ENCODE measurements at places on chromosomes 3 and 15.

DNA sequence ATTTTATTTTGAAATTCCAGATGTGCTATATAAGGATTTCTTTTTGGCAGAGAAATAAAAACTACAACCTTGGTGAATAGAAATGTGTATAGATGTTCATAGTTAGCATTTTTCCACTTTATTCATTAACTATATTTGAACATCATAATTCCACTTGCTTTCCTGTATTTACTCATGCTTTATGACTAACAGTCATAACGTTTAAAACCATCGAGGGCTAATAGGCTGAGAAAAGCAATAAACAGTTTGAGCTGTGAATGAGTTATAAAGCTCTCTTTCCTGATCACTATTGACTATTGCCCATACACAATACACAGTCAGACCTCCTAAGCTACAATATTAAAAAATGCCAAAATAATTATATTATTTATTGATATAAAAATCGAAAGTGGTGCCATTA, 502.1 kb upstream of the RASGRP1 start:
- no peak for DNase-seq

DNA sequence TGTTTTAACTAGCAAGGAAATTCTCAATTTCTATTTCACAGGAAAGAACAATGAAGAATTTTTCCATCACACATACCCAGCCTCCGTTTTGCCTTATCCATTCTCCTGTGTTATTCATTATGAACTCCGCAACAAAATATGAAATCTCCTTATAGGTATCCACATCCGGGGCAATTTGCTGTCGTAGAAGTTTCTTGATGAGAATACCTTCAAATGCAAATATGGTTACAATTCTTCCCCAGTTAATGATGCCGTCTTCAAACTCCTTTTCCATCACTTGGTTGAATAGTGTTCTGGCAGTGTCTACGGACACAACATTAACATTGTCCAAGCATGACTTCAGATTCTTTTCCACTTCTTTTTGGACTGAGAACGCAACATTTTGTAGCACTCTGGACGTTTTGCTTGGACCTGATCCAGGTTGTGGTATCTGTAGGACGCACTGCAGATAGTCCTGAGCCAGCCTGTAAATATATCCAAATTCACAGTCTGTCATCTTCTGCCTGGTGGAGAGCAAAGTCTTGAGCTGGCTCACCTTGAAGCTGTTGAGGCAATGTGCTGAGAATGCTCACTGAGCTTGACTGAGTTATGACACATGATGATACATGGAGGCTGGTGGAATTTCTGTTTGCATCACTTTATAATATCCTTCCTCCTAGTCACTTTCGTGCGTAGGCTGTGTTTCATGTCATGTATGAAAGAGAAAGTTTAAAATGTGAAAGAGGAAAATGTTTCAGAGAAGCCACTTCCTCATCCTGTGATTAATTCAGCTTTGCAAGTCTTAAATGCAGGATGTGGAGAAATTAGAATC, at the start of gene BCL2A1:
BCL2A1 (minus strand) TSS at position 573 of the 811 bp plus-strand sequence; CDS start at position 496, 77 bp downstream.
- DNase-seq, result peak; percentile 55

DNA sequence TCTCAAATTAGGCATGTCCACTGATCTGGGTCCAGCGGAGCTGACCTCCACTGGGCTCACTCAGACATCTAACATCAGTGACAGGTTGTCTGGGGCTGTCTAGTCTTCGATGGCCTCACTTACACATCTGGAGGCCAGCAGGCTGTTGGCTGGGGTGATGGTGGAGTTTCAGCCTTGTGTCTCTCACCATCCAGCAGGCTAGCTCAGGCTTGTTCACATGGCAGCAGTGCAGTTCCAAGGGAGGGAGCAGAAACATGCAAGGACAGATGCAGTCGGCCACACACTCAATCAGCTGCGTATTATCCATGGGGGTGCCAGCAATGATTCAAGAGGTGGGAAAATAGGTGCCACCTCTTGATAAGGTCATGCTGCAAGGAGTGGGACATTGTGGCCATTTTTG, 292.5 kb downstream of the SHQ1 start:
- no peak for DNase-seq

- DNase-seq, result no peak
Measured at GRCh38 chr3:94614192-94614591, 551.3 kb downstream of the NSUN3 start.

GRCh38 chr15:94677202-94677790, 445.9 kb downstream of the MCTP2 start:
- DNase-seq, result no peak

GRCh38 chr15:92638291-92638708, 17.3 kb downstream of the FAM174B start:
- DNase-seq, result no peak

- DNase-seq, result no peak
Measured at GRCh38 chr3:23567917-23568316, 237.8 kb upstream of the UBE2E1 start.

GRCh38 chr3:171068658-171069057, 42.1 kb upstream of the SLC2A2 start:
- no peak for DNase-seq

GRCh38 chr3:20516311-20516710, 330.3 kb upstream of the SGO1 start:
- no peak for DNase-seq

GRCh38 chr3:20235796-20236195, 49.8 kb upstream of the SGO1 start:
- no peak for DNase-seq

DNA sequence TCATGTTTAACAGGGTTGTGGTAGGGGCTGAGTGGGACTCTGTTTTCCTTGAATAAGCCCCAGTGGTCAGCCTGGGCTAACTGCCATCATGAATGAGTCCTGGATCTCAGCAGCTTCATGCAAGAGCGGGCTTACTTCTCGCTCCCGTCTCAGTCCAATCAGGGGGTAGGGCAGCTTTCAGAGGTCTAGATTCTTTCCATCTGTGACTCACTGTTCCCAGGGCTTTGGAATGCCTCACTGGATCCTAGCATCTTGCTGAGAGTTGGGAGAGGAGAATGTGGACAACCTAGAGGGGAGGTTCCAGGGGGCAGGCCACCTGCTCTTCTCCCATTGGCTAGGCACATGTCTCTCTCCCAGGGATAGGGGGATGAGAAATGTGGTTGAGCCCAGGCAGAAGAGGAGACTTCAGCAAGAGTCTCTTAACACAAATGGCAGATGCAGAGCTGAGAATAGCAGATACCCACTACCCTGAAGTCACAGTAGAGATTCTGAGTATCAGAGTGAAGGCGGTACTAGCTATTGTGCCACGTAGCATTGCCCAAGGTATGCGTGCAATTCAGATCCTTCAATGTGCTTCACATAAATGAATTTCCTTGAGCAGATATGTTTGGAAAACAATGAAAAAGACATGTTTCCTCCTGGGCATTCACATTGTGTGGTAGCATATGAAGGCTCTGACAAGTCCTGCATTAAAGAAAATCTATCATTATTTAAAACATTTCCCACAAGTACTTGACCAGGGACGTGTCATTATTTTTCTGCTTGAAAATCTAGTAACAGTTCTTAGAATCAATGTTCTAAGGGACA, 257.7 kb upstream of the PROK2 start:
- DNase-seq, result no peak

DNA sequence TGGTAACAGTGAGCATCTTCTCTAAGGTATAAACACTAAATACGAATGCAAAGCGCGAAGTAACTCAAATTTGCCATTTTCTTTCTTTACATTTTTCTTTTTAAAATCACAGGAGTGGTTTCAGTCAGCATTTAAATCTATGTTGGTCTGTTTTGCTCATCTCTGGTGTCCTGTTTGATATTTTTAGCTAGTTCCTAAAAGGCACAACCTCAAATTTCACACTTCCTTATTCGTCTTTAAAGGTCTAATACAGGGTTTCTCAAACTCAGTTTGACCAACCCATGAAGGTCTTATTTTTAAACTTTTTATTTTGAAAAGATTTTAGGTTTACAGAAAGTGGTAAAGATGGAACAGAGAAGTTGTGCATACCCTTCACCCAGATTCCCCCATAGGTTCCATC, 201.1 kb downstream of the MAGI1 start:
- no peak for DNase-seq

DNA sequence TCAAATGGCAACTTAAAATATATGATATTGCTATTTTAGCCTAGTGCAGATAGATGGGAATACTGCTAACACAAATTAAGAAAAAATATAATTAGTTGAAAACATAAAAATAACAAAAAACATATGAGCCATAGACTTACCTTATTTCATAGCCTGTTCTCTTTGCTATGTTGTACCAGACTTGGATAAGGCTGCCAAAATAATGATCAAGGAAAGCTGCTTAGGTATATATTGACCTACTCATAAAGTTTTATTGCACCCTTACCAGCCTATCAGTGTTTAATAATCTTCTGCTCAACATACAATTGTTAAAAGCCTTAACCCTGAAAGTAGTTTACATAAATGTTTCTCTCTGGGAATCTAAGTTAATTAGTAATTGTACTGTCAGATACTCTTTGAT, at the start of gene SI:
SI (minus strand) TSS at position 204 of the 400 bp plus-strand sequence. CDS start 2,484 bp downstream, outside the sequence.
- DNase-seq, result no peak

GRCh38 chr3:81395739-81396513, 365.5 kb downstream of the GBE1 start:
- DNase-seq, result no peak

GRCh38 chr3:135091946-135092345, 296.9 kb downstream of the EPHB1 start:
- no peak for DNase-seq

GRCh38 chr3:20317616-20318015, 131.6 kb upstream of the SGO1 start:
- no peak for DNase-seq

DNA sequence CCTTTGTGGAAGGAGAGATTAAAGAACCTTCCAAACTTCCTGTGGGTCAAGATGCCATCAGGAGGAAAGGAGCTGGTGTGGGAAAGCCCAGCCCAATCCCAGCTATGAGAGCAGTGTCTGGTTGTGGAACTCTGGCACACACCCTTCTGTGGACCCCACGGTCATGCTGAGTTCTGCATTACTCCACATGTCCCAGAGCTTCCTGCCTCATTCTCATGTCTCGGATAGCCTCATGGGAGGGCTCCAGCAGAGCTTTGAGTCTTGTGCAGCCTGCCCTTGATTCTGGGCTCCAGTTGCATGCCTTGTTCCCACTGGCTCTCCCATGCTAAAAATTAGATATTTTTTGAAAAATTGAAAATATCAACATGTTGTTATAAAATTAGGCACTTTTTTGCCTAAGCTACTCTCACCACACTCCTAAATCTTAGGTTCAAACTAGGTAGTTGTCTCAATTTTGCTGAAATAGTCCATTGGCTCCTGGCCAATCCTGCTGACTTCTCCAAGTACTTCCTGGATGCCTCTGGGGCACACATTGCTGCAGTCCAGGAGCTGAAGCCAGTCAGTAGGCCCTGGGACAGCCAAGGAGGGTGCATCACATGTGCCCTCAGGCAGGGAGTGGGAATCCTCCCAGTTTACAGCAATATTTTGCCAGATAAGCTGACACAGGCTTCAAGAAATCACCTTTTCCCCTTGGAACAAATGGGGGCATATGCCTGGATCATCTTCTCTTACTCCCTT, 144.3 kb downstream of the EEFSEC start:
- no peak for DNase-seq

DNA sequence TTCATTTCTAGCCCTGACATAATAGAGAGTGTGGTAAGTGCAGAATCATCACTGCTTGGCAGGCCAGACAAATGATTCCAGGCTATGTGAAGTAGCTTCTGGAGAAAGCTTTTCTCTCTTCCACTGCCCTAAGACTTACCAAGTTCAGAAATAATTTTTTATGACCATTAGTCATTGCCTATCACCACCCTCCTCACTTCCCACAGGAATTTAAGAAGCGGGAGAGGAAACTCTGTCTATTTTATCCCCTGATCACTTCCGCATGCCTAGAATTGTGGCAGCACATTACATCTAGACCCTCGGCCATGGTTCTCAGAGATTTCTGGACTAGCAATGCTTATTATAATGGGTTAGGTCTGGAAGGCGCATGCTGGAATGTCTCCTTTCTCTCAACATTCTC, 397.8 kb upstream of the NR2F2 start:
- DNase-seq, result no peak

- no peak for DNase-seq
Measured at GRCh38 chr3:12141350-12141749, 17.4 kb downstream of the TIMP4 start.

DNA sequence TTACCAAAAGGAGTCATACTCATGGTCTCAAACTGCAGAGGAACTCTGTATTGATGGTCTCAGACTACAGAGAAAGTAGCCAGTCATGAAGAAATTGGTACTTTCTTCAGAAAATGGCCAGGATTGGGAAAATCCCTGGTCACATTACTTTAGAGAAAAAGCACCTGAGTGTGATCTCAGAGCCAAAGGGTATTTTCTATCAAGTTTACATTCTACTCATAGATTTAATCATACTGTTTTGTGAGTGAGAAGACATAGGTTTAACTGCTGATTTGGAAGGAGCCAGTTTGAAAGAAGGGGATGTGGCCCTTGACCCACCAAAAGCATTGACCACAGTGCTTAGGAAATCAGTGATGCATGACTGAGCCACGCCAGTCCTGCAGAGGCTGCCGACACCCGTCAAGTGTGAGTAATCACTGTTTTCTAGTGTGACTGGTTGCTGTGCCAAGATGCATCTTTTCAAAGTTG, 203.6 kb downstream of the AKAP13 start:
- no peak for DNase-seq

DNA sequence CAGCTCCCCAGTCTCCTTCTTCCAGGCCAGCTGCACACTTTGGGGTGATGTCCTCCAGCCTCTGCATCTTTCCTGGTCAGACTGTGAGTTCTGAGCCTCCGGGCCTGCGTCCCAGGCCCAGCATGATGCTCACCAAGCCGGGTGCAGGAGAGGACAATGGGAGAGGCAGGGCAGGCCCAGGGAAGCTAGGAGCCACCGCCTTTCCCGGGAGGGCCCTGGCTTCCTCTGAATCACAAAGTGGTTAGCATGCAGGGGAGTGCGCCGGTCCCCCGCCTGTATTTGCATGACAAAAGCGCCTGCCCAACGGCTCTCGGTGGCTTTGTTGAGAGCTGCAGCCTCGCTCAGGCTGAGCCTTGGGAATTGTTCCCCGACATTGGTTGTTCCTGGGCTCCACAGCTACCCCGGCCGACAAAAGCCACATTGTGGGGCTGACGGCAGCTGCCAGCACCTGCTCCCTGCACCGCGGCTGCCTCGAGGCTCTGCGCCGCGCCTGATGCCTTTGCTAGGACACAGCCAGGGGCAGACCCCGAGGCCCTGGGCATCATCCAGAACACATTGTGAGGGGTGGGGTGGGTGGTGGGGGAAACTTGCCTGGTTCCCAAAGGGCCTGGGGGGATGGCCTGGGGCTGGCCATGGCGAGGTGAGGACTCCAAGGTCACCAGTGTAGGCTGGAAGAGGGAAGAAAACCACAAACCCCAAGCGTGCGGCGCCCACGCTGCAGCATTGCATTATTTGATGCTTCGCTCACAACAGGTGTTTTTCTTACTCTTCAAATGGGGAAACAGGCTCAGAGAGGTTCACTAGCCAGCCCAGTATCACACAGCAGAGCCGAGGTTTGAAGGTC, 20.0 kb upstream of the KLF13 start:
- DNase-seq, result peak; percentile 46

DNA sequence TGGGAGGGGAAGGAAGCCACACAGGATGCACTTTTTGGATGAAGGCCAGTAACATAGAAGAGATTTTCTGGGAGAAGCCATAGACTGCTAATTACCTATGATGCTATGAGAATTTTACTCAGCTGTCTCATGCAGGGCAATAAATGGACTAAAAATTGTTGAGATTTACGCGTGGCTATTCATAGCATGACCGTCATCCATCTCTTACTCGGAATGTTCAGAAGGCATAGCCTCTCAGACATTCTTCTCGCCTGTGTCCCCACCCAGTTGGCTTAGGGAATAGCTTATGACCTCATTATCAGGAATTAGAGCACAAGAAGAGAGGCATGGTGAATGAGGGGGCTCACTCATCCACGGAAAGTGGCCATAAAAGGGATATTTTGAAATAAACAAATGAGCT, 107.9 kb upstream of the ATP10A start:
- no peak for DNase-seq
